ENCODE measurements at places on chromosomes 6 and 20.

DNA sequence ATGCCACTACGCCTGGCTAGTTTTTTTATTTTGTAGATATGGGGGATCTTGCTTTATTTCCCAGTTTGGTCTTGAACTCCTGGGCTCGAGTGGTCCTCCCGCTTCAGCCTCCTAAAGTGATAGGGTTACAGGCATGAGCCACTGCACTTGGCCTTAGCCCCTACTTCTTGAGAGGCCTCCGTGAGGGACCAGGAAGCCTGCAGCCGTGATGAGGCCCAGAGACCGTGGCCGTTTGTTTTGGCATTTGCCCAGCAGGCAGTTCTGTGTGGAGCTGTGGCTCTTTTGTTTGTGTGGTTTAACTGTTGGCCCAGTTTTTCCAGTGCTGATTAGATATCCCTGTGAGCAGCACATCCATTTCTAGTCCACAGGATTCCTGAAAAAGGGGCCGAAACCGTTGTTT lies 39.8 kb downstream of the SRSF3 start:
- no peak for DNase-seq
- no peaks in the 10 kb centered on the region for H3K4me1 ChIP-seq
- no peak overlapping the region for H3K27ac ChIP-seq
- no peak overlapping the region for H3K4me3 ChIP-seq
- H3K27me3 ChIP-seq: no peaks in the 10 kb centered on the region

GRCh38 chr6:28615955-28616747 lies 90.5 kb downstream of the GPX5 start:
- no peak overlapping the region for H3K4me3 ChIP-seq
- peaks cover 2% of the 10 kb centered on the region for H3K4me1 ChIP-seq
- no peaks in the 10 kb centered on the region for H3K36me3 ChIP-seq
- peaks cover 85% of the 10 kb centered on the region for H3K27me3 ChIP-seq

DNA sequence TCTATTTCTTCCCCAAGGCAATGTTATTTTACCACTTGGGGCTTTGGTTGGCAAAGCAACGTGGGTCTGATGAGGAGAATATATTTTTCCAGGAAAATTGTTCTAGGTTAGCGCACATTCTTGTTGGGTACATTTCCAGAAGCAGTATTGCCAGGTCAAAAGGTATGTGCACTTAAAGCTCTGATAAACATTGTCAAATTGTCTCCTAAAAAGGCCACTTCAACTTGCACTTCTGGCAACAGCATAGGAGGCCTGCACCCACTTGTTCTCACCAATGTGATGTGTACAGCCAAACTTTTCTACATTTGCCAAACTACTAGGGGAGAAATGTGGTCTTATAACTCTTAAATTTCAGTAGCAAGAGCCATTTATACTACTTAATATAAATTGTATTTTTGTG lies 197.5 kb upstream of the COL21A1 start:
- no peak overlapping the region for H3K27ac ChIP-seq
- no peak for DNase-seq
- H3K27me3 ChIP-seq: no peaks in the 10 kb centered on the region
- H3K36me3 ChIP-seq: no peaks in the 10 kb centered on the region
- H3K4me1 ChIP-seq: no peaks in the 10 kb centered on the region

- no peaks in the 10 kb centered on the region for H3K4me1 ChIP-seq
- no peaks in the 10 kb centered on the region for H3K27me3 ChIP-seq
- no peak for DNase-seq
- H3K36me3 ChIP-seq: no peaks in the 10 kb centered on the region
Observed at GRCh38 chr20:10922506-10922905, 248.7 kb upstream of the JAG1 start.

DNA sequence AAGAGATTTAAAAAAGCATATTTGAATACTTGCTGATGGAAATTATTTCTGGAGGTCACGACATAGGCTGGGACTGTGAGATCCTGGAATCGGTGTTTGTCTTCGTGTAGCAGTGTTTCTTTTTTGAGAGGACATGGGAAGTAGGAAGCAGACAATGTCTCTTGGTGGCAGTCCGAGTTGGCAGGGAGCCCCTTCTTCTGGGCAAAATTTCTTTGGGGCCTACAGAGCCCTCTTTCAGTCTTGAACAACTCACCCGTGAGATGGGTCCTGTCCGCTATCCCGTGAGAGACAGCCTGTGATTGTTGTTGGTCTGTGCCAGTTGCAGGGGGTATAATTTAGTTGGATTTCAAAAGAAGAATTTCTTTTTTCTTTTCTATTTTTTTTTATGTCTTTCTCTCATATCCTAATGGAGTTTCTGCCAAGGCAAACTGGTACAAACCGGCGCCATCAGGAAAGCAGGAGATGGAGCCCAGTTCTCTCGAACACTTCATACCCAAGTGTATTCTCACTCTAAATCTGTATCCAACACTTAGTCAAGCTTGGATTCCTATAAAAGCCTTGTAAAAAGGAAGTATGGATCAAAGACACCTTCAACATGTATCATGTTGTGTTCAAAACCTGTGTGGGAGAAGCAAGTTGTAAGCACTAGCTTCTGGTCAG lies 785.1 kb downstream of the MAFB start:
- H3K36me3 ChIP-seq: no peaks in the 10 kb centered on the region
- DNase-seq: no peak
- H3K27ac ChIP-seq: no peak overlapping the region
- H3K4me1 ChIP-seq: no peaks in the 10 kb centered on the region
- H3K4me3 ChIP-seq: no peak overlapping the region

GRCh38 chr20:59667131-59667530 lies 62.8 kb downstream of the PHACTR3 start:
- no peaks in the 10 kb centered on the region for H3K4me1 ChIP-seq
- H3K4me3 ChIP-seq: no peak overlapping the region
- DNase-seq: no peak

All from activated T-cell treated with anti-CD3 and anti-CD28 coated beads, Interleukin-2, amount 50 U/mL, for 24 hours (primary cell).